ENCODE measurements at places on chromosomes 5 and 9.

DNA sequence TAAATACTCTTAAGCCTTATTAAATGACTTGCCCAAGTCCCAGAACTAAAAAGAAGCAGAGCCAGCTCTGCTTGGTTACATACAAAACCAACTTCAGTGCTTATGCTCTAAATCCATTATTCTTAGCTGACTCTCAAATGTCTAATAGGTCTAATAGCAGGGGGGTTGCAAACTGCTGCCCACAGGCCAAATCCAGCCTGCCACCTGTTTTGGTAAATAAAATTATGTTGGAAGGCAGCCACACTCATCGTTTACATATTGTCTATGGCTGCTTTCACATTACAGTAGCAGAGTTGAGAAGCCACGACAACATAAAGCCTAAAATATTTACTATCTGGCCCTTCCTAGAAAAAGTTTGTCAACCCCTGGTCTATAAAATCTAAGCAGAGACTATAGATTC, 69.0 kb downstream of the KLHL3 start:
- no peak for DNase-seq

DNA sequence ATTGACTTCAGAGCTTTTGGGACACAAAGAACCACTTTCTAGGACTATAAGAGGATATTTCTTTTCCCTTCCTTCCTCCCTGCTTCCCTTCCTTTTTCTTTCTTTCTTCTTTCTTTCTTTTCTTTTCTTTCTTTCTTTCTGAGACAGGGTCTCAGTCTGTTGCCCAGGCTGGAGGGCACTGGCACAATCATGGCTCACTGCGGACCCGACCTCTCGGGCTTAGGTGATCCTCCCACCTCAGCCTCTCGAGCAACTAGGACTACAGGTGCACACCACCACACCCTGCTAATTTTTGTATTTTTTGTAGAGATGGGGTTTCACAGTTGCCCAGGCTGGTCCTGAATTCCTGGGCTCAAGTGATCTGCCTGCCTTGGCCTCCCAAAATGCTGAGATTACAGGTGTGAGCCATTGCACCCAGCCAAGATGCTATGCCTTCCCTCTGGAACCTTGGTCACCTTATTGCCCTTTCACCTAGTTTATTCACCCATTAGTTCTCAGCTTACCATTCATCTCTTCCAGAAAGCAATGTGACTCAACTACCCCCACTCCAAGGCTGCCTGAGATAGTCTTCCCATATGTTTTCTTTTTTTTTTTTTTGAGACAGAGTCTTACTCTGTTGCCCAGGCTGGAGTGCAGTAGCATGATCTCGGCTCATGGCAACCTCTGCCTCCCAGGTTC, 10.1 kb downstream of the PLIN2 start:
- no peak for DNase-seq

DNA sequence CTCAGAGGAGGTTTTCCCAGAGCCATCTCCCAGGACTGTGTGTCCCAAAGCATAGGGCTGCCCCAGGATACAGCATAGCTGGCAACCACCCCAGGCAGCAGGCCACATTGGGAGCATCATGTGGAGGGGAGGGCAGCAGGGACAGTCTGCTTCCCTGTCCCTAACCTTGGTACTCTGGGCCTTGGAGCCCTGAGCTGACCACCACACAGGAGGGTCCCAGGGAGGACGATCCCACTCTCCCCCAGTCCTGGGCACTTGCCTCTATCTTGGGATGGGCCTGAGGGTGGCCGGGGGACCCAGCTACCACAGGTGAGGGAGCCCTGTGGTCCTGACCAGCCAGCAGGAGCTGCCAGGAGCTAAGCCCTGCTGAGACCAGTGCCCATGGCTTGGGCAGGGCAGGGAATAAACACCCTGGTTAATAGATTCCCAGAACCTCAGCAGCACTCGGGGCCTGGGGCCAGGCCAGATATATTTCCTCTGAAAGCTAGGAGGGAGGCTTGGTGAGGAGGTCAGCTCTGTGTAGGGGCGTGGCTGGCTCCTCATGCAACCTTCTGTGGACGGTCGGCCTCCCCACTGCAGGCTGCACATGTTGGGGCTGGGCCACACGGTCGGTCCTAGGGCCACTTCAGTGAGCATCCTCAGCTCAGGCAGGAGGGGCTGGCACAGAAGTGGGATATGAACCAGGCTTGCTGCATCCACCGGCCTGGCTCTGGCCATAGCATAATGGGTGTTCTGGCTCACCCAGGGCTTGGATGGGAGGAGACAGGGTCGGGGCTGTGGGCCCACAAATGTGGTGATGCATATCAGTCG, 4.2 kb downstream of the NINJ1 start:
- DNase-seq = no peak

DNA sequence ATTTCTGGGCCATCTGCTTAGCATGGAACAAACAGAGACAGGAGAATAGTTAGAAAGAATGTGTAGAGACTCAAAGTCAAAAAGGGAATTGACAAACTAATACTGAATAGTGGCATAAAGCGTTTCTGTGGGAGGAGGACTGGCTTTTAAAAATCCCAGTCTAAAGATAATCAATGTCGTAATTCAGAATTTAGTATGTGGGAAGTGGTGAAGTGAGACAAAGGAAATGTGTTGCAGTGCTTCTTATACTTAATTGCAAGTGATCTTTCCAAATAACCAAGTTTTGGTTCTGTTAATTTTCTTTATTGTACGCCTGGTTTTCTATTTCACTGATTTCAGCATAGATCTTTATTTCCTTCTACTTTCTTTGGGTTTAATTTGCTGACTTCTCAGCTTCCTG, 133.2 kb downstream of the ENTREP1 start:
- DNase-seq = no peak

GRCh38 chr9:94824913-94825610, 98.6 kb downstream of the AOPEP start:
- DNase-seq = no peak
